Neural progenitor cell (in vitro differentiated cells): ENCODE measurements at places on chromosomes 4 and X.
A peak's percentile ranks its signal among the peaks of the same experiment; 100 is the strongest.

- peak; percentile 29 for DNase-seq
Observed at GRCh38 chrX:70134116-70134477, 850 bp downstream of the IGBP1 start.

DNA sequence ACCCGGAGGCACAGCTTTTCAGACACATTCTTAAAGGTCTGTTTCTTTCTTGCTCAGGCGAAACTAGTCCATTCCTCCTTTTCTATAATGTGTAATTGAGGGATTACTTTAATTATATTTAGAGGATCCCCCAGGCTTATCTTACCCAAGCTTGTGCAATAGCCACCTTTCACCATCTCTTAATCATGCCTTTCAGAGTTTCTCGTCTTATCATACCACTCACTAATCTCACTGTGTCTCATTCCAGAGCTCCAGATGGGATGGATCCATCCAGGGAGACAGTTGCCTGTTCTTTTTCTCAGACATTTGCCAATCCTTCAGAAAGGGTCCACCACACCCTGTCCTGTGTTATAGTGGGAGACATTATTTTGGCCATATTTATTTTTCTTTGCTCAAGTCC, 12.5 kb downstream of the SPARCL1 start:
- DNase-seq = no peak

- DNase-seq = peak; percentile 50
Observed at GRCh38 chr4:74037076-74037955, 1.2 kb downstream of the CXCL3 start.

DNA sequence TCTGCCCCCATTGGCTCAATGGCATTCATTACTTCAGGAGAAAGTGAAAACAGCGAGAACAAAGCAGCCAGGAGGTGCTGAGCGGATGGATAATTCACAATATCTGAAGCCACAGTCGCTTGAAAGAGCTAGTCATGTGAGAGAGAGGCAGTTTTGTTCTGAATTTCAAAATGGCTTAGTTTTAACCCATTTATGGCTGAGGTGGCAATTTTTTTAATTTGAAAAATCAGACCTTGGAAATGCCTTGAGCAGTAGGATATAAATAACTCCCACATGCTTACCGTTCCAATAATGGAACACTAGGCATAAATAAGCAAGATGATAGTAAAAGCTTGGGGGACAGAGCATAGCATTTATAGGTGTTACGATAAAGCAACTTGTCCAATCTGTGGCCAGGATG, 56.9 kb upstream of the CBR4 start:
- DNase-seq = no peak

DNA sequence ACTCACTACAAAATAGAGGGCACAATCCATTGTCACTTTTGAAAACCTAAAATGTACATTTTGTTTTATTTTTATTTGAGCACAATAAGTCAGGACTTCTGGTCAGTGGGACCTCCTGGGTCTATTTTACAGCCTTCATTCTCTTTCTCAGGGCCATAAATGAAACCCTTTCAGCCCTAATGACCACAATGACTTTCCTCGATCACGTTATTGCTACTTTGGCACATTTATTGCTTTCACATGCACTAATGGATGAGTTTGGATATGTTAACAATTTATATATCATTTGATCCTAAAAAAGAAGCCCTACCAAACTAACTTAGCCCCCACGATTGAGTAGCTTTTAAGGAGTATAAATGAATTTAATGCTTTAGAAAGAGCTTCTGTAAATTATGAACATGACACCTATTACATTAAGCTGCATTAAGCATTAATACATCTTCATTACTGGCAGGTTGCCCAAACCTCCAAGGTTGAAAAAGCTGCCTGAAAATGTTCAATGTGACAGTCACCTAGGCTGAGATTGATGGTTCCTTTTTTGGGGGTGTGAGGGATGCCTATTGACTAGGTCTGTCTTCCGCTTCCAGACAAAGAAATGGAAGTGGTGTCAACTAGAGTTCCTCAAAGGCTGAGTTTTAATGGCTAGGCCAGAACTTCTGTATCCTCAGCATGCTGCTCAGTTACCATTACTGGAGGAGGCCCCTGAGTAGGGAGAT, 296.4 kb downstream of the GPAT3 start:
- DNase-seq = no peak

- DNase-seq = no peak
Observed at GRCh38 chr4:124997124-124997523, 284.6 kb upstream of the ANKRD50 start.

DNA sequence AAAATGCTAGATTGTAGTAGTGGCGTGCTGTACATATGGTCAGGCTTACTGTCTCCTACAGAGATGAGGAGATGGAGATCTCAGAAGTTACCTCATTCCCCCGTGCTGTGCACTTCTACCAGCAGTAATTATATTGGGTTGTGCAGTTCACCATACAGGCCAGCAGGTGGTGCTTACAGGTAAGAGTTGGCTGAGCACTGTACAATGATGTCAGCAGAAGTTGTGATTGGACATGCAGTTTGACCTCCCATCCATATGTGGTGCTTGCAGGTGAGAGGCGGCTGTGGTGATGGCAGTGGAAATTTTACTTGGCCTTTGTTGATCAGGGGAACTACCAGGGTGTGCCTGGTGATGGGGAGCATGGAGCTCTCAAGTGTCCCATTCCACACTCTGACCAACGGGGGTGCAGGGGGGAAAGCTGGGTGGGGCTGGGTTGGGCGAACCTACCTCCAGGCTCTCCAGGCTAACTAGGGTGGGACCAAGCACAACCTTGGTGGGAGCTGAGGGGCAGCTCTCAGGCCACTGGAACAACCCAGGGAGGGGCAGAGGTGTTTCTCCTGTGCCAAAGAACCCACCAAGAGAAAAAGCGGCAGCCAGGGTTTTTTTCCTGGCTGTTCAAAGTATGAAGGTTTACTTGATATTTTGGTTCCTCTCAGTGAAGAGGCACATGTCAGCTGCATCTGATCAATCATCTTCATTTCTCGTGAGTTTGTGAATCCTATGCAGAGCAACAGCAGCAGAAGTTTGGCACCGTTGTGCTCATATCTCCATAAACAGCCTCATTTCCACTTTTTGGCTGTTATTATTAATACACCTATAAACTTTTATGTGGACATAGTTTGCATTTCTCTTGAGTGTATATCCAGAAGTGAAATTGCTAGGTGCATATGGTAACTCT, 73.8 kb upstream of the FREM3 start:
- peak; percentile 73 for DNase-seq

- DNase-seq = no peak
Observed at GRCh38 chr4:122584519-122584918, 36.3 kb downstream of the IL21 start.

DNA sequence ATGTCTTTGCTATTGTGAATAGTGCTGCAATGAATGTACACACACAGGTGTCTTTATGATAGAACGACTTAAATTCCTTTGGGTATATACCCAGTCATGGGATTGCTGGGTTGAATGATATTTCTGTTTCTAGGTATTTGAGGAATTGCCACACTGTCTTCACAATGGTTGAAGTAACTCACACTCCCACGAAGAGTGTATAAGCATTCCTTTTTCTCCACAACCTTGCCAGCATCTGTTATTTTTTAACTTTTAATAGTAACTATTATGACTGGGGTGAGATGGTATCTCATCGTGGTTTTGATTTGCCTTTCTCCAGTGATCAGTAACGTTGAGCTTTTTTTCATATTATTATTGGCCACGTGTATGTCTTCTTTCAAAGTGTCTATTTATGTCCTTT, 17.6 kb upstream of the DCUN1D4 start:
- DNase-seq = no peak

DNA sequence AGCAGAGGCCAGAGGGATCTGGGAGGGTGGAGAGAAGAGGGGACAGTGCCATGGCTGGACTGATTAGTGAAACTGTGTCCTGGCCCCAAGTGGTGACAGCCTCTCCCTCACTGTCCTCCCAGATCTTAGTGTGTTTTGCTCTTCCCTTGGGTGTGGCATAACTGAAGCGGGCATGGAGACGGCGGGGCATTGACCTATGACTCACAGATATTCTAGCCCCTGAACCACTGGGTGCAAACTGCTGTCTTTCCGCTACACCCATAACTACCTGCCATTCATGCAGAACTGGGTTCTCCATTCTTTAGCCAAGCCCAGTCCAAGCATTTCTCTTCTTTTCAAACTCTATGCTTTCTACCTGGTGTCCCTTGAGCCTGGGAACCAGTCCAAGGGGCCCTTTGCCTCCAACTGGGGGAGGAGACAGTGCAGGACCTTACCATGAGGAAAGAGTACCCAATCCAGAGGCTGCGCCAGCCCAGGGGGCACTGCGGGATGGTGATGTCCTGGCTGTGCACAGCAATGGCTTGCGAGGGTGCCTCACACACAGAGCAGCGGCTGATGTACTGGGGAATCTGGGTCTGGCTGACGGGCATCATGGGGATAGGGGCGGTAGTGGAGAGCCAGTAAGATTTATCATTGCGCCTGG, 67.6 kb downstream of the ATG4A start:
- no peak for DNase-seq

DNA sequence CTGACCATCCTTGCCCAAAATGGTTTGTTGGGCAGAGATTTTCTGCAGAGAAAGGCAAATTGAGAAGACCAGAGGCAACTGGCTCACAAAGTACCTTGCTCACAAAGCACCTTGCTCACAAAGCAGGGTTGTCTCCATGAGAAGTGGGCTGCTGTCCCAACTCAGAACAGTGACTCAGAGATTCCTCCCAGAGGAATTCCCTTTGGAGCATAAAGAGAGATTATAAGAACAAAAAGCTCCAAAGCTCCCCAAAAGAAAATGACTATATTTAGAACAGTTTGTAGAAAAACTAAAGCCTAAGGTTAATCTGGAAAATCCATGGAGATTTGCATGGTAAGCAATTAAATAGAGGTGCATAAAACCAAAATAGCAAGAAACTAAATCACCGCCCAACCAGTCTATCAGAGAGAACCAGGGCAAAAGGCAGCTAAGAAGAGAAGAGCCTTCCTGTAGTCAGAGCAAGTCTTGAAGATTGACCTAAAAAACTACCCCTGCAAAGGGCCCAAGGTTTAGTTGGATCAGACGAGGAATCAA, 731.4 kb downstream of the FAT4 start:
- DNase-seq = no peak

DNA sequence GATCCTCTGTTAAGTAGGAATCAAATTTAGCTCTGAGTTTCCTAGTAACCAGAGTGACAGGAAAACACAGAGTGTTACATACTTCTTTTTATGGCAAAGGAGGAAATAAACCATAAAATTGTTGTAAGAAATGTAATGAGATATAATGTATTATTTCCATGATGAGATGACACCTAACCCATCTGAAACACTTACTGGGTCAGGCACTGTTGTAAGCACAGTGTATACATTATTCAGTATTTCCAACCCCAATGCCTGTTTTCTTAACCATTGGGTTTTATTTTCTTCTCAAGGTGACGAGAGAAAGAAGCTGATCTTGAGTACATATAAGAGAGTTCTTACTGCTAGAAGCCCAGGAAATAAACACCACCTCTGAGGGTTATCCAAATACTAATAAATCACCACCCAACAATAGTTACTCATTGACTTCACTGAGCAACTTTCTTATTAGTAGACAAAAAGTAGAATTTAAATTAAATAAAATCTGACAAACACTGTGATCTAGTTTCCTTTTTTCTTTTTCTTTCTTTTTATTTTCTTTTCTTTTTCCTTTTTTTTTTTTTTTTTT, 4.2 kb upstream of the ENAM start:
- DNase-seq = no peak

GRCh38 chr4:17787315-17787714, 5.9 kb upstream of the FAM184B start:
- DNase-seq = no peak

- peak; percentile 13 for DNase-seq
Observed at GRCh38 chrX:135543924-135544323, 23.5 kb downstream of the INTS6L start.

DNA sequence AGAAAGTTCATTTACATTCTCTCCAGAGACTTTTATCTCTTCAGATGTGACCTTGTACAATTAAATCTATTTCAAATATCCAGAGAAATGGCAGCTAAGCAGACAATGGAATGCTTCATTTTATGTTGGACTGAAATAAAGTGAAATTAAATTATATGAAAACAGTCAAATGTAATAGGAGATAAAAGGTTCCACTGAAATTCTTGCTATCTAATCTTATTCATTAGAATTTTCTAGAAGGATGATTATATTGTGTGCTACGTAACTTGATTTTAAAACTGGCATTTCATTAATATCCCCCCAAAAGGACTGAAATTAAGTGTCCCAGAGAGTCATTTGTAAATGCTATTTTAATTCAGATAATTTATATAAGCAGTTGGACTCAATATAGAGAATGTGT, 646.9 kb upstream of the GALNT7 start:
- DNase-seq = no peak

DNA sequence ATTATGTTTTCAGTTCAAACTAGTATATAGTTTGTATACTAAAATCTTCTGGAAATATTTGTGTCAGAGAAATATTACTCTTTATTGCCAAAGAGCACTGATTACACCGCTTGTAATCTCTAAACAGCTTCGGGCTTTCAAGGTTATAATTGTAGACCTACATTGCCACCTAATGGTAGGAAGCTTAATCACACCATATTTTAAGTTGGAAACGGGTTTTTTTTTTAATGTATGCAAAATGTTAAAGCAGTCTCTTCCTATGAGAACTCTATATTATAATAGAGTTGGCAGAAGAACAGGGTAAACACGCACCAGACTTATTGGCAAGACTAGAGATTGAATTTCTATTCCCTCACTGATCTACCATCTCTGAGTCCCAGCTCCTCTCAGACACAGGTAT, 19.5 kb upstream of the NFXL1 start:
- DNase-seq = peak; percentile 53

DNA sequence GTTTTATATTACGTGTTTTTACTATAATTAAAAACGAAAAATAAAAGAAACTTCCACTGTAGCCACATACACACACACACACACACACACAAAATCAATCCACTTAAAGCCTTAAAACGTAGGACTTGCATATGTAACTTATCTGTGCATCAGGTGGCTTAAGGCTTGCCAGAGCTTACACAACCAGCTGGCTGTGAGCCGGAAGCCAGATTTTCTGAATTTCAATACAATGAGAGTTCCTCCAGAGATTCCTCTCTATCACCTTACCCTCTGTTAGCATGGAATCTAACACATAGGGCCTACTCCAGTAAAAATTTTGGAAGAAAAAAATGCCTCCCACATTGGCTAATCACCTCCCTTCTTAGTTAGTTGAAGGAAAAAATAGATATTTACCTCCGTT, 27.9 kb upstream of the SLITRK4 start:
- DNase-seq = no peak

- no peak for DNase-seq
Observed at GRCh38 chr4:128979934-128980333, 113.4 kb downstream of the SCLT1 start.

GRCh38 chr4:80213117-80213815, 16.0 kb downstream of the PRDM8 start:
- DNase-seq = no peak

GRCh38 chr4:151524610-151525009, 115.6 kb downstream of the FHIP1A start:
- DNase-seq = no peak

GRCh38 chr4:9979101-9979701, 42.1 kb downstream of the SLC2A9 start:
- no peak for DNase-seq

DNA sequence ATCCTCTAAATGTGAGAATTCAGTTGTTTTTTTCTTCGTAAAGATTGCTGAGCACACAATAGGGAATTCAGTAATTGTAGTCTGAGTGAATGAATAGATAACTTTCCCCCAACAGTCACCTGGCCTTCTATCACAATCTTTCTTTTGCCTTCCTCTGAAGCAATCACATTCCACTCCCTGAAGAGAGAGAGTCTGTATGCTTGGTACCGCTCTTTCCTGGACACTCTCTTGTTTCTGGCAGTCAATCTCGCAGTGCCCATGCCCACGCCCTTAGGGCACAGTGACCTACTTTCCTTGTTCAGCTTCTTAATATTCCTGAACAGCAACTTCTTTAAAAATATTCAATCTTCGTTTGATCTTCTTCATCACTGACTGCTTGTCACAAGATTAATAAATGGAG, 255.9 kb downstream of the ADAMTS3 start:
- no peak for DNase-seq
